GM12865 (cell line): ENCODE measurements at places on chromosomes 6 and 20.
A peak's percentile ranks its signal among the peaks of the same experiment; 100 is the strongest.

- DNase-seq: no peak
Measured at GRCh38 chr6:46490425-46491200, 636 bp downstream of the RCAN2 start.

DNA sequence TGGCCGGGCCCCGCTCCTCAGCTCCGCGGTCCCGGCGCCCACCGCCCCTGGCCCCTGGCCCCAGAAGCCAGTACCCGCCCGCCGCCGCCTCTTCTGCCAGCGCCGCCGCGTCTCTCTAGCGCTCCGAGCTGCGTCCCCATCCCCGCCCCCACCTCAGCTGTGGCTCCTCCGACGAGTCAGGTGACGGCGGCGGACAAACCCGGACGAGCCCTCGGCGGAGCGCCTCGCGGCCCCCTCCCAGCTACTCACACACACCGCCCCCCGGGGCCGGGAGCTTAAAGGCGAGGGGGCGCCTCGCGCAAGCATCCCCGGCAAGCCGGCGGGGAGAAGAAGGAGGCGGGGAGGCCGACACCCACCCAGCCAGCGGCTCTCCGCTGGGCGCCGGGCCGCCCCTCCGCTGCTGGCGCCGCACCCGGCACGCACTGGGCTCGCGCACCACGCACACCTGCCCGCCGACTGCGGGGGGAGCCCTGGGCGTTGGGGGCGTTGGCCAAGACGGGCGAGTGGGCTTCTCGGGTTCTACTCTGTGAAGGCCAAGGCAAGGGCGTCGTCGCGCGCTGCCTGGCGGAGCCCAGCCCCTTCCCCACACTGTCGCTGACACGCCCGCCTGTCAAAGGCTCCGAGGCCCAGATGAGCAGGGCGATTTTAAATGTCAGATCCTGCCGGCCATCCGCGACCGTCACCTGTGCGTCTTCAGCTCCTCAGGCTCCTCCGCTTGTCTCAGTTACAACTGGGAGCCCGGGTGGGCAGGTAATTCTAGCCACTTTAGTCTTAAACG, at the start of gene SNAP91:
TSS of gene SNAP91 (minus strand) at position 132 of the 778 bp plus-strand sequence. CDS start 1,174 bp downstream, outside the sequence.
- peak; percentile 26 for DNase-seq

GRCh38 chr20:37397076-37397953, 51.4 kb downstream of the SRC start:
- DNase-seq: no peak

DNA sequence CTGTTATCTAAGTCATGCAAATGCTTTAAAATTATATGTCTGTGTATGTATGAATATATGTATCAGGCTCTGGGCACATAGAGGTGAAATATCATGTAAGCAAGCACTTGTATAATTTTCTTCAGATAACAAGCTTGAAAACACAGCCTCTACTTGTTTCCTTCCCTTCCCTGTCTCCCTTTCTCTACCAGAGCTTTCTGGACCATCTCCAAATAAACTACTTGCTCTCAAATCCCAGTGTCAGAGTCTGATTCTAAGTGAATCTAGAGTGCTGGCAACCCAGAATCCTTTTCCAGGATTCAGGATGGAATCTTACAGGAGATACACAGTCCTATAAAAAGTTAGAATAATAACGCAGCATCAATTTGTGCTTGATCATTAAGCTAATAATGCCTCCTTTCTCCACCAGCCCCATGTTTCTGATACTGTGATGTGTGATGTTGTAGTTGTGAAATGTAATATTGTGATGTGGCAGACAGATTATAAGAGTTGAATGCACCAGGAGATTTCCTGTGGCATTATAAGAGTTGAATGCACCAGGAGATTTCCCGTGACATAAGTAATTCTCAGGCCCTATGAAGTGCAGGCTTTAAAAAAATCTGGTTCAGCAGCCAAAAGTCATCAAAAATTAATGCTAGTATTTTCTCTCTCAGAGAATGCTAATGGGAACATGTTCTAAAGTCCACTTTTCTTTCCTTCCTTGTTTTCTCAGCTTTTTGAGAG, 89.6 kb downstream of the PCSK2 start:
- no peak for DNase-seq

GRCh38 chr6:13402711-13403110, 74.4 kb upstream of the TBC1D7 start:
- no peak for DNase-seq

DNA sequence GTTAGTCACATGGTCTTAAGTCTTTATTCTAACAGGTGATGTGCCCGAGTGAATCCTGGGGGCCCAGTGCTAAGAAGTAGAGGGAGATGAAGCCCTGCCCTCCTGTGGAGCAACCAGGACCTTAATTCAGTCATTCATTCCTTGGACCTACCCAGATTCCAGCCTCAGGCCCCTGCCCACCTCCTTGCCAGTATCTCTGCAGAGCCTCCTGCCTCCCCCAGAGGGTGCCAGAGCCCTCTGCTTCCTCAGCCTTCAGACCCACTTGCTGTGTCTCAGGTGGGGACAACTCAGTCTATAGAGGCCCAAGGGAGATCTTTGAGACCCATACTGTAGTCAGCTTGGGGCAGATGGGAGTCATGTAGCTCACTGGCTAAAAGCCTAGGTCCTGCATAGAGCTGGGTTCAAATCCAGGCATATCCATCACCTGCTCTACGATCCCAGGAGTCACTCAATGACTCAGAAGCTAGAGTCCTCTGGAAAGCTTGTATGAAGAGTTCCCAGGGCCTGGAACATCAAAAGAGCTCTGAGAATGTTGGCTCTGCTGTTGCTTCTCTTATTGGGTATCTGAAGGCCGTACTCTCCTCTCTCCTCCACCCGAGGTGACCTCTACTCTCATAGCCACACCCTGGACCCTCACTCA, 3.9 kb upstream of the SIGLEC1 start:
- DNase-seq: peak; percentile 71

- no peak for DNase-seq
Measured at GRCh38 chr6:42175860-42176259, 2.7 kb downstream of the GUCA1A start.

GRCh38 chr6:110823146-110823545, 7.9 kb upstream of the CDK19 start:
- DNase-seq: no peak

DNA sequence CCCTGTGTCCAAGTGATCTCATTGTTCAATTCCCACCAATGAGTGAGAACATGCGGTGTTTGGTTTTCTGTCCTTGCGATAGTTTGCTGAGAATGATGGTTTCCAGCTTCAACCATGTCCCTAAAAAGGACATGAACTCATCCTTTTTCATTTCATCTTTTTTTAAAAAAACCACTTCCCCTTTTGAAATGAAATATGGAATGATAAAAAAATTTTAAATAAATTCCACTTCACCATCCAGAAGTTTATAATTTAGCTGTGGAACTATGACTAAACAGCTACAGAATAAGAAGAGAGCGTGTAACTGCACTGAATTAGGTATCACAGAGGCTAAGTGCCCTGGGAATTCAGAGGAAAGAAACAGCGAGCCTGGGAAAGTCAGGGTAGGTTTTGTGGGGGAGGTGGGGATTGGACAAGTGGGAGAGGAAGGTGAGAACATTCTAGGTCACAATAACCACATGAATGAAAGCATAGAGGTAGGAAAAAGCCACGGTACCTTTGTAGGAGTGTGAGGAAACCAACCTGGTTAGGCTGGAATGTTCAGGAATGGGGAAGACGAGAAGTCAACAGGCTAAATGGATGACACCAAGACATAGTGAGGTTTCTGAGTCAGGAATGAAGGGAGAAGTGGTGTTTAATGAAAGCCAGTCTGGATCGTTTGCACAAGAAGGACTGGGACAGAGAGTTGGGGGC, 11.0 kb downstream of the TRIM10 start:
- no peak for DNase-seq

- peak; percentile 19 for DNase-seq
Measured at GRCh38 chr6:79946272-79947190, 822 bp downstream of the ELOVL4 start.

- no peak for DNase-seq
Measured at GRCh38 chr6:16044211-16044643, 84.7 kb upstream of the MYLIP start.
